ENCODE measurements at places on chromosomes 13 and 19. TPM values are rescaled to one million over a fixed set of nuclear protein-coding genes. Genes with fewer than 3 reads are reported as not detected.

DNA sequence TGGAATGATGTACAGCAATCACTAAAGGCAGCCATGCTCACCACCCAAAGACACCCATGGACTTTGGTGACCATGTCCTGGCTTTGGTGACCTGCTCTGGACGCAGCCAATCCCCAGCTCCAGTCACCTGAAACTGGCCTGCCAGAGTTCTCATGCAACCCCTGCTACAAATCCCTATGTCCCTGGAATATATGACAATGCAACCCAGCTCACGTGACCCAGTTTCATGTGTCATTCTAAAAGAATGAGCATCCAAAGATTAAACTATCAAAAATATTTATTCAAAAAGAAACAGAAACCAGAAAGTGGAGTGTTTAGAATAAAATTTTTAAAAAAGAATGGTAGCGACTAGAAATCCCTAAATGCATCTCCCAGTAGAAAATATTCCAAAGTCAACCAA lies 203.3 kb upstream of the IRS2 start:
- H3K36me3 ChIP-seq, result no peaks in the 10 kb centered on the region
- no peak overlapping the region for H3K27ac ChIP-seq
- no peaks in the 10 kb centered on the region for H3K27me3 ChIP-seq

GRCh38 chr13:23752111-23753001 lies 136.8 kb downstream of the MIPEP start:
- DNase-seq, result no peak
- H3K4me3 ChIP-seq, result no peak overlapping the region
- peaks cover 3% of the 10 kb centered on the region for H3K4me1 ChIP-seq
- H3K36me3 ChIP-seq, result no peaks in the 10 kb centered on the region
- H3K27ac ChIP-seq, result peak overlapping the region; percentile 7

ZNF441 gene
- 4.5 TPM for total RNA-seq

DNA sequence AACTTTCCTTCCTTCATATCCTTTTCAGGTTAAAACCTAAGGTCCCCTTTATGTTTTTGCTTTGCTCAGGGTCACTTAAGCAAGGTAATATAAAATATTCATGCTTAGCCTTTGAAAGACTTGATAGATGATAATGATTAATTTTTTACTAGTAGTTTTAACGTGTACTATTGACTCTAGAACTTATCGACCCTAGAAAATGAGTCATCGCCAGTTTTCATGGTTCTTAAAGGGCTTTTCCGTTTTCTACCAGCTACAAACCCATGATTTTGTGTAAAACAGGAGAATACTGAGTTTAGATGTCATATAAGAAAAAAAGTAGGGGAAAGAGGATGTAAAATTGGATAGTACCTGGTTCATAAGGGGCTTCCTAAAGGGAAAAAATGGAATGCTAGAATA lies 75.7 kb downstream of the DHRS12 start:
- no peaks in the 10 kb centered on the region for H3K27me3 ChIP-seq
- H3K4me1 ChIP-seq, result no peaks in the 10 kb centered on the region
- H3K27ac ChIP-seq, result no peak overlapping the region
- DNase-seq, result no peak

DNA sequence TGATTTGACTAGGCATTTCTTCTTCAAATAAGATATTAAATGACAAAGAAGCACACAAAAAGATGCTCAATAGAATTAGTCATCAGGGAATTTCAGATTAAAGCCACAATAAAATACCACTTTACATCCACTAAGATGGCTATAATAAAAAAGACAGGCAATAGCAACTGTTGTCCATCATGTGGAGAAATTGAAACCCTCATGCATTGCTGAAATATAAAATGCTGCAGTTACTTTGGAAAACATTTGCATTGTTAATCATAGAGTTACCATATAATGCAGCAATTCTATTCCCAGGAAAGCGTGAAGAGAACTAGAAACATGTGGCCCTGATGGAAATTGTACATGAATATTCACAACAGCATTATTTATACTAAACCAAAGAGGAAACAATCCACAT lies 605.5 kb upstream of the SLITRK1 start:
- no peaks in the 10 kb centered on the region for H3K27me3 ChIP-seq
- no peaks in the 10 kb centered on the region for H3K36me3 ChIP-seq
- DNase-seq, result no peak
- no peaks in the 10 kb centered on the region for H3K4me1 ChIP-seq

DNA sequence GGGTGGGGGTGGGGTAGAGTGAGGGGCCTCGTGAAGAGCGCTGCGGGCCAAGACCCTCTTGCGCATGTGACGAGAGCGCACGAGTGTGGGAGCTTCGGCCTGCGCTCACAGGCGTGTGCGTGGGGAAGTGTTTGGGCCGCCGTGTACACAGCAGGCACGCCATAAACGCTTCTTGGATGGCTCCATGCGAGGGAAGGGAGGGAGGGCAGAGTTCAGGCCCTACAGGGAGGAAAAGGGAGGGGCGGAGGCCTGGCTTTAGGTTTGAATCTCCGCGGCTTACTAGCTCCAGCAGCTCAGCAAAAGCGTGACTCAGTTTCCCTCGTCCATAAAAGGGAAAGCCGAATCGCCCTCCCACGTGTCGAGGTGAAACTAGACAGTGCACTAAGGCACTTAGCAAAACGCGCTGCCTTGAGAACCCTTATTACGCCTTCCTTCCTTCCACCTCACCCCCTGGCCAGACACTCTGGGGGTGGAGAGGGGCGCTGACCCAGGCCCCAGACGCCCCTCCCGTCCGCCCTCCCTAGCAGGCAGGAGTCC lies 12.5 kb downstream of the GADD45B start:
- H3K36me3 ChIP-seq, result no peaks in the 10 kb centered on the region
- H3K4me1 ChIP-seq, result peaks cover 8% of the 10 kb centered on the region

PEG3 gene
- not detected for total RNA-seq
